ENCODE measurements at places on chromosomes 2 and 18.

DNA sequence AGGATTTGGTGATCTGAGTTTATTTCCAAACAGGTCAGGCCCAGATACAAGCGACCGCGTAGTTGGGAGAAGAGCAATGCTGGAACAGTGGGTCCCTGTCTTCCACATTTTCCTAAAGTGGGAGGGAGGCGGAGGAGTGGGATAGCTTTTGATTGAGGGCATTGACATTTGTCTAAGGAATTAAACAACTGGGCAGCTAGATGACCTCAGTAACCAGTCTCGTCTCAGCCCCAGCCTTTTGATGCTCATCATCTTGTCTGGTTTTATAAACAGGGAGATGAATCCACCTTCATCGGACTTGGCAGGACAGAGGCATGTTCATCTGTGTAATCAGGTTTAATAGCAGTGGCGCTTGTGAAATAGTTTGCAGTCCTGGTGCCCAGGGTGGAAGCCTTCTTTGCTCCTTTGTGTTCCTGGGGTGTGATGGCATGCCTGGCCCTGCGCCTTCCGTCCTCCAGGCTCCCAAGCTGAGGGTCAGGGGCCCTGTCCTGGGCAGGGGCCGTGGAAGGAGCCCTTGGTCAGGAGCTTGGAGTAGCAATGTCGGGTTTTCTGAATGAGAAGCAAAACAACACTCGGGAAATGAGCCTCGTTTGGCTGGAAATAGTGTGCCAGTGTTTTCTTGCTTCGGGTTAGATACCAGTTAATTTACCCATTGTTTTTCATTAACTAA lies 193.8 kb downstream of the FAM210A start:
- DNase-seq, result no peak

DNA sequence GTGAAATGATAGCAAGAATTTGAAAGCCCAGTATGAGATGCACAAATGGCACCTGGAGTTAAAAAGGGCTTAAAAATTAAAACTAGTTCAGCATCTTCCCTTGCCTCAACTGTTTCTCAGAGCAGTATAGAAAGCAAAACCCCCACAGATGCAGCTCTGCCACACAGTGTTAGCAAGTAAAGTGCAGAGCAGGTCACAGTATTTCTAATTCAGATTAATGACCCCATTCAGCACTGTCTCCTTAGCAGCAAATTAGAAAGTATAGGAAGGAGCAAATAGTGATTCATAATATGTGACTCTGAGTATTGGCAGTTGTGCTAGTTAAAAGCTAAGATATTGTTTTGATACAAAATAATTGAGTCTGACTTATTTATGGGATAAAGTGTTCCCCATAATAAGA lies 73.8 kb upstream of the CCDC85A start:
- DNase-seq, result no peak

DNA sequence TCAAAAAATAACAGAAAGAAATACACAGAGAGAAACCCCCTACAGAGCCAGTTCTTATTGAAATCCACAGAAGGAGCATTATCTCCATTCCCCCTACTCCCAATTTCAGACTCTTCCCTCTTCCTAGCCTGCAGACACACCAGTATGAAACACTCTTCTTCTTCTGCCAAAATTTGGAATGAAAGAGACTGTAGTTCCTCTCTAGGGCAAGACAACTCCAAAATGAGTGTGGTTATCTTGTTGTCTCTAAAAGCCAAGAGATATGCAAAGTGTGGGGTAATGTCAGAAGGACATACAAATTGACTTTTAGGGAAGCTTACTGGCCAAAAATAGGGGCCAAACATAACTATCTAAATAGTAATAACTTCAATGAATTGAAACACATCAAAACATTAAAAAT lies 337.1 kb upstream of the SETBP1 start:
- no peak for DNase-seq

GRCh38 chr2:169716238-169716886 lies 17.3 kb upstream of the KLHL23 start:
- no peak for DNase-seq

DNA sequence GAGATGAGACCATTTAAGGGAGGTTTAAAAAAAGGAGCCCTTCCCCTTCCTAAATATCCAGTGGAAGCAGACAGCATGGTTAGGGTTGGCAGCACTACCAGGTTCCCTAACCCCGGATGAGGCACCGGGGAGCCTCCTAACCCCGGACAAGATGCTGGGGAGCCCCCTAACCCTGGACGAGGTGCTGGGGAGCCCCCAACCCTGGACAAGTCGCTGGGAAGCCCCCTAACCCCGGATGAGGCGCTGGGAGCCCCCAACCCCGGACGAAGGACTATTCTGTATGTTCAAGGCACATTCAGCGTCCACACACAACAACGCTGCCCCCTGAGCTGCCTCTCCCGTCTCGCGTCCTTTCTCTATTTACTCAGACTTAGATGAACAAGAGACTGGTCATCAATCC lies 51.9 kb downstream of the ANKMY1 start:
- no peak for DNase-seq

- no peak for DNase-seq
Observed at GRCh38 chr18:38909972-38910371, 1344.4 kb upstream of the CELF4 start.

- DNase-seq, result no peak
Observed at GRCh38 chr2:85593023-85593422, 2.5 kb upstream of the RNF181 start.

DNA sequence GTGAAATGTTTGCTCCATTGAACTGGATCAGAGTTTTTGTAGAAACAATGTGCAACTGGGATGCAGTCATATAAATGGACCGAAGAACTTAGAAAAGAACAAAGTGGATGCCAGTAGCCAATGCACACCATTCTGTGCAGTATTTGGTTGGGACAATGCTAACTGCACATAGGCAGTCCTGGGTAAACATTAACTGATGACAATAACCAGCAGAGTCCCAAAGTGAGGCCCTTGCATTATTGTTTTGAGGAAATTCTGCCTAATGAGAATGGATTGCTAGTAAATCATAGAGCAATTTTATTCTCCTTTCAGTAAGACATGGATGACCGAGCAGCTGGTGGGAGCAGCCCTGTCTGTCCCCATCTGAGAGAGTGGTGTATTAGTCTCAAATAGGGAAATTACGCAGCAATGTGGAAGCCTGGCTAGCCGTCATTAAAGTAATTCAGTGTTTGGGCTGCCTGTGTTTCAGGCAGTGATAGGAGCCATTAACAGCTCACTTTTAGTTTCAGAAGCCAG lies 94.9 kb downstream of the KCTD1 start:
- no peak for DNase-seq

GRCh38 chr2:148273158-148273691 lies 252.3 kb downstream of the MBD5 start:
- DNase-seq, result no peak

GRCh38 chr2:120942658-120943057 lies 207.0 kb downstream of the GLI2 start:
- DNase-seq, result no peak

DNA sequence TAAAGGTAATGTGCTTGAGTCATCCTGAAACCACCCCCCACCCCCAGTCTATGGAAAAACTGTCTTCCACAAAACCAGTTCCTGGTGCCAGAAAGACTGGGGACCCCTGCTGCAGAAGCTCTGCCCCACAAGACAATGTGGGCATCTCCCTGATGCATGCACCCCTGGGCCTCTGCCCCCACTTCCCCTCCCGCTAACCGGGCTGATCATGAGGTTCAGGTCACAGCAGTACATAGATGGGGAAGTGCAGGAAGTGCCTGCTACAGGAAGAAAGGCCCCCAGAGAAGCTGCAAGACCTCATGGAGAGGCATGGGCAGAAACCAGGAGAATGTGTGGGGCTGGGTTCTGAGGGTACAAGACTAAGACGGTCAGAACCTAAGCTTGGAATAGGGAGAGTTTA lies 243.4 kb upstream of the ID2 start:
- DNase-seq, result no peak

DNA sequence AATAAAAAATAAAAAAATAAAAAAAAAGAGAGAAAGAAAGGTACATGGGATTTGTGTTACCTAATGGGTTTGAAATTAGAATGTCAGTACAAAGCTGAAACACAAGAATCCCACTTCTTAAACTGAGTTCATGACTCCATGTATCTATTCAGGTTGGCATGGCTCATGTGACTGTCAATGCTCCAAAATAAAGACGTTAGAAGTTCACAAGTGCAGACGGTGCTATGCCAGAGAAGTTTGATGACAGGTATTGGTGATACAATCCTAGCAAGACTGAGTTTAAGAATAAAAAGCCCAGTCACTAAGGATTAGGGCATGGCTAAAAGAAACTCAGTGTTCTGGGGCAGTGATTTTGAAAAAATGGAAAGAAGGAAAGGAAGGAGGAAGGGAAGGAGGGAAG lies 254.3 kb downstream of the XIRP2 start:
- DNase-seq, result no peak

- no peak for DNase-seq
Observed at GRCh38 chr18:58205443-58206160, 161.6 kb downstream of the NEDD4L start.

GRCh38 chr2:23220513-23221094 lies 164.4 kb upstream of the KLHL29 start:
- no peak for DNase-seq

- no peak for DNase-seq
Observed at GRCh38 chr2:226875438-226876225, 39.8 kb downstream of the RHBDD1 start.

- no peak for DNase-seq
Observed at GRCh38 chr2:19898592-19899329, 3.0 kb downstream of the TTC32 start.

- no peak for DNase-seq
Observed at GRCh38 chr18:44836263-44836662, 155.6 kb downstream of the SETBP1 start.

GRCh38 chr2:8162552-8162951 lies 519.3 kb upstream of the ID2 start:
- no peak for DNase-seq

GRCh38 chr18:75089748-75090327 lies 119.1 kb downstream of the PTGR3 start:
- DNase-seq, result no peak

DNA sequence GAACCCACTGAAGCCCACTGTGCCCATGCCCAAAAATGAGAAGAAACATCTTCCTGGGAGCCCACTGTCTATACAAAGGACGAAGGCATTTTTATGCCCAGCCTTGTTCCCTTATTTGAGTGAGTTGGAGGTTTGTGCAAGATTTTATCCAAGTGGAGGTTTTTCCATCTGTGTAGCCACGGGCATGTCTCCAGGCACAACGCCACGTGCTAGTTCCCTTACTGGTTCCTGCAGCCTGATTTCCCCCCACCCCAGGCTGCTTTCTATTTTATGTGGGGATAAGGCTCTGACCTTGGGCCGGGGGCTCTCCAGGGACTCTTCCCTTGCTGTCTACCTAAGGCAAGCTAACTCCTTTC lies 22.2 kb upstream of the TXNL4A start:
- no peak for DNase-seq

- peak; percentile 42 for DNase-seq
Observed at GRCh38 chr18:9147440-9148202, 11.0 kb downstream of the ANKRD12 start.

DNA sequence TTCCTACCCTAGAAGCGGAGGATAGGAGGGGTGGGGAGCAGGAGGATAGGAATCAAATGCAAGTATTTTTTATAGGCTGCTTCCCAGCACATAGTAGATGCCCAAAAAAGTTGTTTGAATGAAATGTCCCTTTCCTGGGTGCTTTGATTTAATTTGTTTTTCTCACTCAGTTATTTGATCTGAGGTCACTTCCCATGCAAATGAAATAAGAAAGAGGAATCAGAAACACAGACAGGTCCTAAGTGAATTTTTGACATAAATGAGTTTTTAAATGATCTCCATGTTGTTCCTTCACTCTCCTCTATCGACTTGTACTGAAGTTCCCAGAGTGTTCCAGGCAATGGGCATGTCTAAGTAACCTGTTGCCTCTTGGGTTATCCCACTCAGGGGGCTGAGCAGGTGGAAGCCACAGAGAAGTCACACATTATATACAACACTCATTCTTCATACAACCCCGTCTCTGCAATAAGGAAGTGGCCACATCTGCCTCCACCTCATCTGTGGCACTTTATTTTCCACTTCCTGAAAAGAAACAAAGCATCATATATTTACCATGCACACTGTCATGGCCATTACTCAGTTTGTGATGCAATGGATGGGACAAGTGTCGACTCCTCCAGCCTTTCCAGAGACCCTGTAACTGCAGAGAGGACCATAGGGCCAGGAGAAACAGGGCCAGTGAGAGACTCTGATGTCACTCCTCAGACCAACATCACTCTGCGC lies 81.9 kb upstream of the ZNF397 start:
- no peak for DNase-seq

GRCh38 chr18:39587586-39587985 lies 2022.0 kb upstream of the CELF4 start:
- DNase-seq, result no peak

DNA sequence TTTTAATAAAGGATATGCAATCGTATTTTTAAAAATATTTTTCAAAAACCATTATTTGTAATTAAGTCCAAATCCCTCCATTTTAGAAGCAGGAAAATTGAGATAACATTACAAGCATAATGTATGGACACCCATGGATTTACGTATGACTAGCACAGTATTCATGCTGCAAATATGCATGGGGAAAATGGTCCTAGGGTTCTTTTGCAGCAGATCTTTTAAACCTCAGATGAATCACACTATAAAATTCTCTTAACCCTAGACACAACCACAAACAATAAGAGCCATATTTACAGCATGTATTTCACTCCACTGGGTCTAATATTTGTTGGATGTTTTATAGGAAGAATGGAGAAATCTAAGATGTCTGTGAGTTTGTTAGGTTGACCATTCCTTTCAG lies 453.4 kb downstream of the TGIF1 start:
- no peak for DNase-seq

- no peak for DNase-seq
Observed at GRCh38 chr2:12918835-12919445, 202.2 kb downstream of the TRIB2 start.

Data from renal cortex interstitium (tissue), 15 donors.